Hematopoietic multipotent progenitor cell treated with erythropoietin and hydrocortisone succinate and interleukin-3 and kit ligand, for 8 days (in vitro differentiated cells): ENCODE measurements at places on chromosomes 7 and 10.

DNA sequence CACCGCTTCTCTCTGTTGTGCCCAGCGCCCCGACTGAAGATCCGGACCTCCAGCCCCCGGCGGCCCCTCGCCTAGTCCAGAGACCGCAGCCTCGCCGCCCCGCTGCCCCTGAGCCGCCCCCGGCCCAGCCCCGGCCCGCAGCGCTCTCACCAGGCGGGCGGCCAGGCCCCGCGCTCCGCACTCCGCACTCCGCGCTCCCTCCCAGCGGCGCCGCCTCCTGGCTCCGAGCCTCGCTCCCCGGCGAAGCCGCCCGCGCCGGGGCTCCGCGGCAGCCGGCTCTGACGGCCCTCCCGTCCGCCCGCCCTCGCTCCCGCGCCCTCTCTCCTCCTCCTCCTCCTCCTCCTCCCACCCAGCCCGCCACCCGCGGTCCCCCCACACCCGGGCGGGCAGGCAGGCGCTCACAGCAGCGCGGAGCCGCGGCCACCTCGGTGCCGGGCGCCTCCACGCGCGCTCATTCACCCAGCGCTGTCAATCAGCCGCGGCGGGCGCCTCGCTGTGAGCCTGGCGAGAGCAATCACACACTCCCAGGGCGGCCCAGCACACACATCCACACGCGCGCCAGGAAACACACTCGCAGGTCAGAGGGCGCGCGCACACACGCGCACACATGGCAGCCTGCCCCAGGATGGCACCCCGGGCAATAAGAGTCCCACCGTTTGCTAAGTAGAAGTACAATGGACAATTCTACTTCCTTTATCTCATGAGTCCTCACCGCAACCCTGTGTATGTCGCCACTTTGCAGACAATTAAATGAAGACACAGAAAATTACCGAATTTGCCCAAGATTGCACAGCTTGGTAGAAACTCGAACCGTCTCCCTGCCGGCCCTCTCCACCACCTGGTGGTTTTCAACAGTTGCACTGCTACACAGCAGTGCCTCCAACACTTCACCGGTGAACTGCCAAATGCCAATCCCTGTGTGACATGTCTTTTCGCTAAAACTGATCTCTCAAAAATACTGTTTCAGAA lies at the start of gene PRRT4:
TSS of gene PRRT4 (minus strand) at position 280 of the 969 bp plus-strand sequence.
- peak; percentile 19 for DNase-seq

DNA sequence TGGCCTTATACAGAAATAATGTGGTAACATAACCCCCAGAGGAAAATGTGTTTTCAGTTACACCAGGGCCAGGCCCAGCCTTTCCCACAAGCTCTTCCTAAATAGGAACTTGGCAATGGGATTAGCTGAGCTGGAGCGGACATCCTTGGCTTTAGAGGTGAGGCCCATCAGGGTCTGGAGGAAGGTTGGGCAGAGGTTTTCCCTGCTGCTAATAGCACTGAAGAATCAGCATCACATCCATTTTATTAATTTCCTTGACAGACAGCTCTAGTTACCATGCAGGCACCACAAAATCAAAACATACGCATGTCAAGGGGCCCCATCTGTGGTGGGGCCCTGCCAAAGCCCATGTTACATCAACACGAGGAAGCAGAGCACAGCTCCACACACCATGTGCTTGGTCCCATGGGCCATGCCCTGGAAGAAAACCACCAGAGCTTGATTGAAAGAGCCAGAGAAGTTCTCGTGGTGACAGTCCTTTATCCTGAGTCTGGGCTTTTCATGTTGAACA lies 566.6 kb downstream of the KCNMA1 start:
- DNase-seq: no peak

- no peak for DNase-seq
Observed at GRCh38 chr7:149616898-149617297, 119.3 kb upstream of the ZNF746 start.

GRCh38 chr10:44995914-44996669 lies 4.6 kb upstream of the ZNF22 start:
- DNase-seq: no peak
